ENCODE measurements at places on chromosomes 6 and 20. TPM values are rescaled to one million over a fixed set of nuclear protein-coding genes. Genes with fewer than 3 reads are reported as not detected.

KIAA1755 gene
- total RNA-seq: 0.32 TPM

KIFC1 gene
- 6.8 TPM for total RNA-seq

FAM209B gene
- total RNA-seq: not detected

HTR1E gene
- not detected for total RNA-seq

CAGE1 gene
- not detected for total RNA-seq

IL20RA gene
- not detected for total RNA-seq

SEL1L2 gene
- total RNA-seq: not detected

PRSS35 gene
- 0.65 TPM for total RNA-seq

TEAD3 gene
- 13.0 TPM for total RNA-seq

PARD6B gene
- total RNA-seq: 0.32 TPM

ZSCAN31 gene
- total RNA-seq: 10.5 TPM

HM13 gene
- 139 TPM for total RNA-seq

NNAT gene
- total RNA-seq: 0.32 TPM

YIPF3 gene
- 166 TPM for total RNA-seq

FANCE gene
- 2.6 TPM for total RNA-seq

OR2J3 gene
- not detected for total RNA-seq

VSX1 gene
- total RNA-seq: not detected

PSORS1C1 gene
- total RNA-seq: 1.1 TPM

NT5E gene
- total RNA-seq: 55.4 TPM

TMC2 gene
- total RNA-seq: not detected
